ENCODE measurements at places on chromosomes 16 and 17.
A peak's percentile ranks its signal among the peaks of the same experiment; 100 is the strongest.

GRCh38 chr17:79834565-79835469 lies 4.4 kb downstream of the CBX4 start:
- peak; percentile 62 for DNase-seq

DNA sequence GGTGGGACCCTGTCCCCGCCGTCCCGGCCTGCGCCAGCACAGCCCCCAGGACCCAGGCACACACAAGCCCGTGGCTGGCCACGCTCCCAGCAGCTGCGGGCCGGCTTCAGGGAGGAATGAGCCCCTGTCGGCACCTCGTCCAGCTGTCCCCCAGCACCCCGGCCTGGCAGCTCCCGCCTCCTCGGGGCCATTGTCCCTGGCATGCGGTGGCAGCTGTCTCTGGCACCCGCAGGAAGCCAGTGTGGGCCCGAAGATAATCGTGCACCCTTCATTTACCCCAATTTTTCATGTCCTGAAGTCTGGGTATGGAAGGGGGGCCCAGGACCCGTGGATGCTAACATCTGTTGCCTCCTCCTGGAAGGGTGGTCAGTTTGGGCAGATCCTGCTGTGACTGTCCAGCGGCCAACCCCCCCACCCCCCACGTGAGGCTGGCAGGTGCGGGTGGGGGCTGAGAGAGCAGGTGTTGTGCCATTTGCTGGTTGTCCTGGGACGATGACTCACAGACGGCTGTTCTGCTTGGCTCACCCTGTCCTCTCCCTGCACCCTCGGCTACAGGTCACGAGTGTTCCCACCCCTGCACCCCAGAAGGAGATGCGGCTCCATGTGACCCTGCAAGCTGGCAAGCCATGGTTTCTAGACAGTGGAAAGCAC lies 4.0 kb upstream of the LMF1 start:
- no peak for DNase-seq

DNA sequence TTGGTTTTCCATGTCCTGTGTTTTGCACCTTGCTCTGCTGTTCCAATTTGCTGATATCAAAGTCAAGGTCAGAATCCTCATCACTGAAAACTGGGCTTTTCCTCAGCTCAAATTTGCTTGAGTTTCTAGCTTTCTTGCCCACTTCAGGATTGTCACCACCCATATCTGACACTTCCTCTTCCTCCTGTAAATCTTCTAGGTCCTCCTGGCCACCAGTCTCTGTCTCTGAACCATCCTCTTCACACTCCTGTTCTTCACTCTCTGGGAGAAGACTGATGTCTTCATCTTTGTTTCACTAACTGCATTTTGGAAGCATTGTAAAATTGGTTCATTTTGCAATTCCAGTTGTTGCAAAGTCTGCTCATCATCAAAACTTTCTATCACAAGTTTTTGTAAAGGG lies 63.4 kb upstream of the RBL2 start:
- DNase-seq: no peak

- DNase-seq: no peak
Measured at GRCh38 chr16:14958970-14959369, 15.9 kb upstream of the PDXDC1 start.

GRCh38 chr17:6492892-6493674 lies 48.8 kb downstream of the PIMREG start:
- no peak for DNase-seq

DNA sequence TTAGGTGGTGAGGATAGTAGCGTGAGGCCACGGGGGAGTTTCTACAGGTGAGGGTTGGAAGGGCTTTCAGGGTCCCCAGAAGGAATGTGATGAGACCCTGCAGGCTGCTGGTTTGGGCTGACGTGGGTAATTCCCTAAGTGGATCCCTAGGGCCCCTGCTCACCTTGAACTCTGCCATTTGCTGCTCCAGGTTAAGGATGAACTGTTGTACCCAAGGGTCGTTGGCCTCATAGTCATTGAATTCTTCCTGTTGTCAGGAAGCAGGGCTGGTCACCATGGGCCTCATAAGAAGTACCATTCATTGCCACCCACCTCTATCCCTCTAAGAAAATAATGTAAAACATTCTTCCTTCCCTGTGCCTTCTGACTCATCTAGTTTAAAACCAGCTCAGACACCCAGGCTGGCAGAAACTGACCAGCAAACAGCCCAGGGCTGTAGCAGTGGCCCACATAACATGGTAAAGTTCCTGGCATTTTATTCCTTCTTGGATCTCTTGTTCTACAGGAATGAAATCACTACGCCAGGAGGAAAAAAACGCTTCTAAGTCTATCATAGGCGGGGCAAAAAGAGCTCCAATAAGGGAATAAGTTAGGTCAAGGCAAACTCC lies 27.6 kb downstream of the FCSK start:
- no peak for DNase-seq

GRCh38 chr17:78390241-78391050 lies 12.0 kb downstream of the PGS1 start:
- no peak for DNase-seq
